Iris pigment epithelial cell (primary cell): ENCODE measurements at places on chromosomes 1 and 21.

GRCh38 chr1:202197653-202198365 lies 4.2 kb downstream of the LGR6 start:
- DNase-seq, result no peak

- DNase-seq, result no peak
These were observed 12.7 kb upstream of the OBSCN start for GRCh38 chr1:228194921-228195812.

GRCh38 chr1:108972951-108973350 lies 9.7 kb upstream of the CLCC1 start:
- DNase-seq, result no peak

DNA sequence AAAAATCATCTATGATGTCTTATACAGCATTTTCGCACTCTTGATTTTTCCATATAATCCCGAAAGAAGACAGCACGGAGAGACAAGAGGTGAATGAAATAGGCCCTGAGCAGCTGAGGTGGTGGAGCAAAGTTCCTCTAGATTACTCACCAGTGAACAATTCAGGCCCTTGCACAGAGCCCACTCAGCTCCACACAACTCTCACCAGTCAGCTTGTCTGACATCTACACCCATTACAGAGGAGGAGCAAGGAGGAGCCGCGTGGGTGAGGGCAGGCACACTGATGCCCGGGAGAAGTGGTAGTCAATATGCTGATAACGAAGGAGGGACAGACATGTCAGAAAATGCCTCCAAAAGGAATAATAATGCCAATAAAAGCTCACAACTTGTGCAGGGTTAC lies 59.9 kb downstream of the DNM3 start:
- no peak for DNase-seq

DNA sequence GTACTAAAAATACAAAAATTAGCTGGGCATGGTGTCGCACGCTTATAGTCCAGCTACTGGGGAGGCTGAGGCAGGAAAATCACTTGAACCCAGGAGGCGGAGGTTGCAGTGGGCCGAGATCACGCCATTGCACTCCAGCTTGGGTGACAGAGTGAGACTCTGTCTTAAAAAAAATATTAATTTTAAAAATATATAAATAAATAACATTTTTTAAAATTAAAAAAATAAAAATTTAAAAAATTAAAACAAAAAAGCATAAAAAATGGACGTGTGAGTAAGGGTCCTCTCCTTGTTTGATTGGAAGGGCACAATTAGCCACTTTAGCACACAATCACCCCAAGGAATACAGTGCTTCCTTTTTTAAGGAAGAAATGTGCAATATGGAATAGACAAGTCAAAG lies 18.6 kb downstream of the EBNA1BP2 start:
- DNase-seq, result no peak

GRCh38 chr1:214719207-214719606 lies 116.2 kb downstream of the CENPF start:
- no peak for DNase-seq

- DNase-seq, result no peak
These were observed 148.9 kb upstream of the IGSF21 start for GRCh38 chr1:17958704-17959103.

DNA sequence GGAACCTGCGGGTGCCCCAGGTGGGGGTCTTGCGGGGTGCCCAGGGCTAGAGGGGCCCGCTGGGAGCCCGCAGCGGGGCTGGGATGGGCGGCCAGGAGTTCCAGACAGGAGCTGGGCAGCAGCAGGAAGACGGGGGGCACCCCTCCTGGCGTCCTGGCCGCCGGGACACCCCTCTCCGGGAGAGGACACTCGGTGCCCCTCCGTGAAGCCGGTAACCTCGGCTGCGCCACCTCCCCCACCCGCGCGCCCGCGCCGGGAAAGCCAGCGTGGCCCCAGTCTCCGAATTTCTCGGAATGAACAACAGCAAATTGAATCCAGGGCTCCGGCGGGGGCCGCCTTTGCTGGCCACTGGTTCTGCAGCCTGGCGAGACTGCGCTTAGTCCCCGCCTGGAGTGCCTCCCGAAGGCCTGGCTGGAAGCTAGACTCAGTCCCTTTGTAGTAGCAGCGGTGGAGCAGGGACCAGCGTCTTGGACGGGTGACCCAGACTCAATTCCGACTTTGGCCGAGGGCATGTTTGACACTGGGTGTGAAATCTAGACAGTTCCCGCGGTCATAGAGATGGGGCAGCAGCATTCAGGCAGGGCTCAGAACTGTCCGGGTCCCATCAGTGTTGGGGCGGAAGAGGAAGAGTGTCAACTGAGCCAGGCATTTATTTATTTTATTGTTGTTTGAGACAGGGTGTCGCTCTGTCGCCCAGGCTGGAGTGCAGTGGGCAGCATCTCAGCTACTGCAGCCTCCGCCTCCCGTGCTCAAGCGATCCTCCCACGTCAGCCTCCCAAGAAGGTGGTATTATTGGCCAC lies 773 bp downstream of the IFNGR2 start:
- peak; percentile 58 for DNase-seq

GRCh38 chr21:45453308-45453950 lies 48.5 kb downstream of the COL18A1 start:
- DNase-seq, result no peak

DNA sequence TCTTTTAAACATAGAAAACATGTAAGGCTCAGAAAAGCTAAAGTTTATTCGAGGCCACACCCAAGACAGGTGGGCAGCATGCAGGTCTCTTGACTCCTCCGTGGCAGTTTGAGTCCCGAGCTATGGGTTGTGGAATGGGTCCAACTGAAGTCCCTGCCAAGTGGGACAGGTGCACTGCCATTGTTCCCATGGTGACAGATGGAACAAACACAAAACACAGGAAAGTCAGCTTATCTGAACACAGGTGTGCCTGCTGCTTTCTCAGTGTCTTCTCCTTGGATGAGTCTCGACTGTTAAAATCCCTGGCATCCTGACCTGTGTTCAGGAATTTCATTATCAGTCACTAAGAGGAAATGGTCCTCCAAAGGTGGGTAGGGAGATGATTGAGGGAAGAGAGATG lies 99.0 kb upstream of the RAB4A start:
- DNase-seq, result no peak

DNA sequence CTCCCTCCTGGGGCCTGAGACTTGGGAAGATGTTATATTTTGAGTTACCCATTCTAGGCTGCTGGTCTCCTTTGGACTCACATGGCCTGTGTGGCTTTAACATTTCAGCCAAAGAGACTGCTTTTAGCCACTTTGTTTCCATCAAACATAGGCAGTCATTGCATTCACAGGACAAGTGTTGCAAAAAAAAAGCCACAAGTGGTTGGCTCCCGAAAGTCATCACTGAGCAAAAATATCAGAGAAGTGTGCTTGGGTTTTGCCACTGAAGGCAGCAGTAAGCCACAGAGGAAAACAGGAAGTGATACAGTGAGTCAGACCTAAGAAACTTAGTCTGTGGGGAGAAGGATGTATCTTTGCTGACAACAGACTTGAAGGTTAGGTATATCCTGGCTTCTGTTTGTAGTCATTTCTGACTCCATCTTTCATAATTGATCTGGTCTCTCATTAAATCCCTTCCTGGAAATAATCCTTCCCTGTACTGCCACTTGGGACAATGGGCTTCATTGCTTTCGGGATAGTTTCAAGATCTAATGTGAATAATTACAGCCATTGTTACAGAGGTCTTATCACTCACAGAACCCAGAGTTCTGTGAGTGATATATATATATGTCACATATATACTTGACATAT lies 80.9 kb downstream of the COLGALT2 start:
- DNase-seq, result peak; percentile 95

GRCh38 chr1:193310564-193310963 lies 124.2 kb upstream of the B3GALT2 start:
- DNase-seq, result no peak

DNA sequence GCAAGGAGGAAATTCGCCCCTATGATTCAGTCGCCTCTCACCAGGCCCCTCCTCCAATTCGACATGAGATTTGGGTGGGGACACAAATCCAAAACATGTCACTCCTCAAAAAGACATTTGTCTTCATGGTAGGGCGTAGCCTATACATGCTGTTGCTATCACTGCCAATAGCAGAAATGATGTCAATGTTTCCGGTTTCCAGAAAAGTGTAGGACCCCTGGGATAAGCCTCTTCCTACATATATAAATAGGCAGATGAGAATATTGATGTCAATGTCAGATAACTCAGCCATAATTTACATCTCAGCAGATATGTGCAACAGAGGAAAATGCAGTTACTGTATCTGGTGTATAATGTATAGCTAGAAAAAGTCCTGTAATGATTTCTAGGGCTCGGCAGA lies 16.7 kb downstream of the LRRC3 start:
- DNase-seq, result no peak

DNA sequence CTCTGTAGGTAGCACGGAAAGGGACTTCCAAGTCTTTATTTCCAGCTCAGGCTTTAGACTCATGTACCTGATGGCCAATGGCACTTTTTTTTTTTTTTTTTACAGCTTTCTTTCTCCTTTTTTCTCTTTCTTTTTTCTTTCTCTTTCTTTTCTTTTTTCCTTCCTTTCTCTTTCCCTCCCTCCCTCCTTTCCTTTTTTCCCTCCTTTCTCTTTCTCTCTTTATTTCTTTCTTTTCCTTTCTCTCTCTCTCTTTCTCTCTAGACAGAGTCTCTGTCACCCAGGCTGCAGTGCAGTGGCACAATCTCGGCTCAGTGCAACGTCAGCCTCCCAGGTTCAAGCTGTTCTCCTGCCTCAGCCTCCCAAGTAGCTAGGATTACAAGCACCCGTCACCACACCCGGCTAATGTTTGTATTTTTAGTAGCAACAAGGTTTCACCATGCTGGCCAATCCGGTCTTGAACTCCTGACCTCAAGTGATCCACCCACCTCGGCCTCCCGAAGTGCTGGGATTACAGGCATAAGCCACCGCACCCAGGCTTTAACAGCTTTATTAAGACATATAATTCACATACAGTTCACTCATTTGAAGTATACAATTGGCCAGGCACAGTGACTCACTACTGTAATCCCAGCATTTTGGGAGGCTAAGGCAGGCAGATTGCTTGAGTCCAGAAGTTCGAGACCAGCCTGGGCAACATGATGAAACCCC lies 5.1 kb upstream of the DCAF8 start:
- no peak for DNase-seq

DNA sequence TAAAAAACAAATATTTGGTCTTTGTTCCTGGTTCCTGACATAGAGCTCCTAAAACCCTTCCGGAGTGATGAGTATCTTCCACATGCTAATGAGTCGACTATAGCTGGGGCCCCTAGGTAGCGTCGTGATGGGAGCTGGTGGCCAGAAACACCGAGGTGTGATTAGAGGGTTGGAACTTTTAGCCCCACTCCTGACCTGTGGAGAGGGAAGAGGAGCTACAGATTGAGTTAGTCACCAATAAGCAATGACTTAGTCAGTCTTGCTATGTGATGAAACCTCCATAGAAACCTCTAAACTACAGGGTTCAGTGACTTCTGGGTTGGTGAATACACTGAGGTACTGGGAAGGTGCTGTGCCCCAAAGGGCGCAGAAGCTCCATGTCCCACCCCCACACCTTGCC lies 30.1 kb upstream of the PLD5 start:
- DNase-seq, result no peak

DNA sequence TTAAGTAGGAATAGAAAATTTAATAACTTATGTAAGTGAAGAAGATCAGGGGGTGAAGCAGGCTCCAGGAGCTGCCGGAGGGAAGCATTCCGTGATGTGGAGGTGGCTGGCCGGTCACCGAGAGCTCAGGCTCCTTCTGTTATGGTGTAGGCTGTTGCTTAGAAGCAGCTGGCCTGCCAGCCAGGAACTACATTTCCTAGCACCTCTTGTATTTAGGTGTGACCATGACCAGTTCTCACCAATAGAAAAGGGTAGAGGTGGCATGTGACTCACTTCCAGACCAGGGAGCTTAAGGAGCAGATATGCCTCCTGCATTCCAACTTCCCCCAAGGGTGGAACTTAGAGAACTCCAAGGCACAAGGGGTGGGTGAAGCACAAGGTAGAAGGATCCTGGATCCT lies 120.7 kb downstream of the ACTL8 start:
- peak; percentile 34 for DNase-seq

DNA sequence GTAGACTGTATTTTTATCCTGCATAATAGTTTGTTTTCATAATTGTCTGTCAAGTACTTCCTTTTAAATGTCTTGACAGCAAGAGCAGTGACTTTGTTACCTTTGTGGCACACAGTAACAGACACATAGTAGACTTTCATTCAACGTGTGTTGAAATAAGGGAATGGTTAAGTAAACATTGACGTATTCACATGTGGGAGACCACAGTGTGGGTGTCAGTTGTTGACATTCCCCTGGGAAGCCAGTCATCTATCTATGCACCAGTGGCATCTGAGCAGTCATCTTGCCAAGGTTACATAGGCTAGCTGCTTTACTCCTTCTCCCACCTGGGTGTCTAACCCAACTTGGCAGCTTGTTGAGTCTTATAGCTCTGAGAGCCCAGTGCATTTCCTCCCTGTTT lies 1.4 kb upstream of the NUP133 start:
- peak; percentile 77 for DNase-seq

- DNase-seq, result peak; percentile 31
These were observed 44.2 kb downstream of the ZC3H11B start for GRCh38 chr1:219568733-219569132.

- no peak for DNase-seq
These were observed 155.3 kb upstream of the PKN2 start for GRCh38 chr1:88528792-88529191.

DNA sequence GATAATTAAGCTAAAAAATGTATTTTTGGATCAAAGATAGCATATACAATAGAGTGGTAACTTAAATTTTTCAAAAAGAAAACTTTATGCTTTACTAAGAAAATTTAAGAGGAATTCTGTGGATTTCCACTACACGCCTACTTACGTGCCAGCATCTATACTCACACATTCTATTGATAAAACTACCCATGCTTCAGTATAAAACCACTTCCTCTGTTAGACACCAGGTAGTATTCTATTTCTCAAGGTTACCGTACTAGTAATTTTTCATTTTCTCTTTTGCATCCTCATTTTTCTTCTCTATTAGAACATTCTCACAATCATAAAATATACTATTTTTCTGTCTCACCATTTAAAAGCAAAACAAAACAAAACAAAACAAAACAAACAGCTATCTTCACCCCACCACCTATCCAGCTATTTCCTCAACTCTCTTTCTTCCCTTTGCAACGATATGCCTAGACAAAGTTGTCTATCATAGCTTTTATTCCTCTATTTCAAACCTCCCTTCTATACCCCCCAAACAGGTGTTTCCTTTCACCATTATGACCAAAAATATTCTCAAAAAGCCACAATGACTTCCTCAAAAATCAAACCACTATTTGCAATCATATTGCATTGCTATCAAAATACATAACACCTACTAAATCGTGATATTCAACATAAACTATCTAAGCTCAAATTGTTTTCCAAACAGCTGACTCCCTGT lies 1652.0 kb downstream of the MRPL39 start:
- no peak for DNase-seq
